Trophoblast cell (in vitro differentiated cells and primary cell): ENCODE measurements at places on chromosomes 3 and 15.

DNA sequence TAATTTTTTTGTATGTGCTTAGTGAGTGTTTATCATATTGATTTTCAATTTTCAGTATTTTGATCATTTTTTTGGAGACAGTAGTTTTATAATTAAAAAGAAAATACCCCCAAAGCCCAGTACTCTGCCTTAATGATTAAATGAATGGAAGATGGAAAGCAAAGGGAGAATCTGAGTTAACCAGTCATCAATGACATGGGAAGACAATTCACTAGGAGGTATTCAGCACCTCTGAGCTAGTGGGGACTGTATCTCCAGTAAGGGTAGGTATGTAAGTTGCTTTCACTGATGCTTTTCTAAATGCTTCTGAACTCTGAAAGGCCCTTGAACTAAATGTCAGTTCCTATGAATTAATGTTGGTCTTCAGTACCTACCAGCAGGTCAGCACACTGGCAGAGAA lies 590.4 kb upstream of the DPPA4 start:
- DNase-seq: no peak

- DNase-seq: peak; percentile 39
These were observed 32.8 kb upstream of the ST3GAL6 start for GRCh38 chr3:98730338-98730737.

DNA sequence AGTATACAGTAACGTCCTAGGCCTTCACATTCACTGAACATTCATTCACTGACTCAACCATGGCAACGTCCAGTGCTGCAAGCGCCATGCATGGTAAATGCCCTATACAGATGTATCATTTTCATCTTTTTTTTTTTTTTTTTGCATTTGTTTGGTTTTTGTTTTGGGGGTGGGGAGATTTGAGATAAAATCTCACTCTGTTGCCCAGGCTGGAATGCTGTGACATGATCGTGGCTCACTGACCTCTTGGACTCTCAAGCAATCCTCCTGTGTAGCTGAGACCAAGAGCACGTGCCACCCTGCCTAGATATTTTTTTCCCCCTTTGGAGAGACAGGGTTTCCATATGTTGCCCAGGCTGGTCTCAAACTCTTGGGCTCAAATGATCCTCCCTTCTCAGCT lies 37.4 kb downstream of the SUSD5 start:
- no peak for DNase-seq

DNA sequence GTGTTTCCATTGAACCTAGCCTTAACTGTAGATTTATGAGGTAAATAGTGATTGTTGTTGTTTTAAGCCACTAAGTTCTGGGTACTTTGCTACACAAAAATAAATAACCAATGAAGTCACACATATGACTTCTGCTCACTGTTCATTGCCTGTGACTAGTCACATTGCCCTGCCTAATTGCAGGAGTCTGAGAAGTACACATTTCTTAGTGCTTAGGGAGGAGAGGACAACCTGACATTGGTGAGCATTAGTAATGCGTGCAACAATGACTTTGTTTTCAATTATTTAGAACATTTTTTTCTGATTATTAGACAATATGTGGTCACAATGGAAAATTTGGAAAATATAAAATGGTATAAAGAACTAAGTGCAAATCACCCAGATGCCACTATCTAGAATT lies 133.2 kb upstream of the DAZL start:
- peak; percentile 47 for DNase-seq

DNA sequence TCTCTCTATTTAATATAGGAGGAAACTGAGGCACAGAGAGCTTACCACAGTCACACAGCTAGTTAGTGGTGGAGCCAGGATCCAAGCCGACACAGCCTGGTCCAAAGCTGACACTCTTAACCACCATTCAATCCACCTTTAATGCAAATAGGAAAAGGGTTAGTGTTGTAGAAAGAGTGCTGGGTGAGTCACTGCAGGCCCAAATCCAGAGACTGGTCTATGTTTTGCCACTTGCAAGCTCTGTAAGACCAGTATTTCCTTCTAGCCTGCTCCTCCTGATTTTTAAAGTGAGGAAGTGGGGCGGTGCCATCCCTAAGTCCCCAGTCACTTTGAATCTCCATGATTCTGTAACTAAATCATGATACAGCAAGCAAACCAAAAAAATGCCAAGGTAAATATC lies 111.0 kb downstream of the MECOM start:
- DNase-seq: no peak

- DNase-seq: no peak
These were observed 20.2 kb upstream of the LMCD1 start for GRCh38 chr3:8481380-8481779.

DNA sequence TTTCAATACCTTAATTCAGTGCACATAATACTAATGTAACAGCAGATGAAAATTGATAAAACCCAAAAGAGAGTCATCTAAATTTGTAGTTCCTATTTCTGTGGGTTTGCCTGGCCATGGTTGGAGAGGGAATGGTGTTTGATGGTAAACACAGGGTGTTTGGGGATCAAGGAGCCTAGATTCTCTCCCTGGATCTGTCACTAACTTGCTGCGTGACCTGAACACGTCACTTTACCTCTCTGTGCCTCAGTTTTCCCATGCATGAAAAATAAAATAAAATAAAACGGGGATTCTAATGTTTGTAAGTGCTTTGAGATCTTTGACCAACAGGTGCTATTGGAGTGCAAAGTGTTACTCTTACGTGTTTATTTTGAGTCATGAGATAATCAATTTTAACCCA lies 49.8 kb downstream of the GHSR start:
- no peak for DNase-seq

DNA sequence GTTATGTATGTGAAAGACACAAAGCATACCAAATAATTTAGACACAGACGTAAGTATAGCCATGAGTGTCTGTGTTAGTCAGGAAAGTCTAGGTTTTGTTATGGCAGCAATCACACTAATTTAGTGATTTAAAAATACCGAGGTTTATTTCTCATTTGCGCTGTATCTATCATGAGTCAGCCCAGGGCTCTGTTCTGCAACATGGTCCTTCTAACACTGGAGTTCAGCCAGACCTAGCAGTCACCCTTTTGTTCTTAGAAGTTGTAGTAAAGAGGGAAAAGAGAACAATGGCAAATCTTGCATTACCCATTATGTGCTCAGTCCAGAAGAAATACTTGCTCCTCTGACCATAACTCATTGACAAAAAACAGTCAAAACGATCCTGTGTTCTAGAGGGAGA lies 311.5 kb downstream of the NLGN1 start:
- no peak for DNase-seq

GRCh38 chr15:76209523-76209922 lies 101.7 kb downstream of the ETFA start:
- DNase-seq: no peak

DNA sequence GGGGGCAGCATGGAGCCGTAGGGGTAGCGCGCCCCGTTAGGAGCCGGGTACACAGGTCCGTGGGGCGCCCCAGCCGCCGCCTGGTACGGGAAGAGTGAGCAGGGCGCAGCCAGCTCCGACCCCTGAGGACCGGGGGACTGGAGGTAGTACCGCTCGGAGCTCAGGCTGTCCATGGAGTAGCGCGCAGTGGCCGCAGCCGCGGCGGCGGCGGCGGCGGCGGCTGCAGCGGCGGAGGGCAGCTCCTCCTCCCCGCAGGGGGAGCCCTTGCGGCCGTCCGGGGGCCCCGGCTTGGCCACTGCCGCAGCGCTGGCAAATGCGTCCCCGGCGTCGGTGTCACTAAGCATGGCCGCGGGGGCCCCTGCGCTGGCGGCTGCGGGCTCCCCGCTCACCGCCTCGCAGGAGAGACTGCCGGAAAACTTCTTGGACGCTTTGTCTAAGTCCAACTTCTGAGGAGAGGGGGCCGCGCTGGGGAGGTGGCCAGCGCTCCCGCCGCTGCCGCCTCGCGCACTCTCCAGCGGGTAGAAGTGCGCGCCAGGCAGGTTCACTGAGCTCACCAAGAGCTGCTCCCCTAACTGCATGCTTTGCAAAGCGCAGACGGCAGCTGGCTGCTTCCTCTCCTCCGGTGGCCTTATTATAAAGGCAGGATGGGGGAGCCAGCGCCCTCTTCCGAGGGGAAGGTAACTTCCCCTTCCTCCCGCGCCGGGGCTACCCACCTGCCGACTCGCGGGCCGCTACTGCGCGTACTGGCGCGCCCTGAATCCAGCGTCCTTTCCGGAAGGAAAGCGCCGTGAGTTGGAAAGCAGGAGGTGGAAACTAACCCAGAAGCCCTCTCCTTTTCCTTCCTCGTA lies at the start of gene EOMES:
TSS of gene EOMES (minus strand) at position 607 of the 848 bp plus-strand sequence. CDS start at position 578, 29 bp downstream.
- peak; percentile 23 for DNase-seq

- peak; percentile 50 for DNase-seq
These were observed 582 bp upstream of the SLCO3A1 start for GRCh38 chr15:91852741-91853510.

GRCh38 chr3:180827171-180827570 lies 85.3 kb upstream of the FXR1 start:
- no peak for DNase-seq
